HT-29 (cell line): ENCODE measurements at places on chromosomes 1 and 21.
A peak's percentile ranks its signal among the peaks of the same experiment; 100 is the strongest.

GRCh38 chr1:157776971-157777391 is at the start of gene FCRL2:
Gene FCRL2 (minus strand): TSS chr1:157777132. CDS start chr1:157777073, 59 bp downstream.
- DNase-seq, result no peak

GRCh38 chr1:163035446-163036249 is 33.5 kb upstream of the RGS4 start:
- DNase-seq, result peak; percentile 34

DNA sequence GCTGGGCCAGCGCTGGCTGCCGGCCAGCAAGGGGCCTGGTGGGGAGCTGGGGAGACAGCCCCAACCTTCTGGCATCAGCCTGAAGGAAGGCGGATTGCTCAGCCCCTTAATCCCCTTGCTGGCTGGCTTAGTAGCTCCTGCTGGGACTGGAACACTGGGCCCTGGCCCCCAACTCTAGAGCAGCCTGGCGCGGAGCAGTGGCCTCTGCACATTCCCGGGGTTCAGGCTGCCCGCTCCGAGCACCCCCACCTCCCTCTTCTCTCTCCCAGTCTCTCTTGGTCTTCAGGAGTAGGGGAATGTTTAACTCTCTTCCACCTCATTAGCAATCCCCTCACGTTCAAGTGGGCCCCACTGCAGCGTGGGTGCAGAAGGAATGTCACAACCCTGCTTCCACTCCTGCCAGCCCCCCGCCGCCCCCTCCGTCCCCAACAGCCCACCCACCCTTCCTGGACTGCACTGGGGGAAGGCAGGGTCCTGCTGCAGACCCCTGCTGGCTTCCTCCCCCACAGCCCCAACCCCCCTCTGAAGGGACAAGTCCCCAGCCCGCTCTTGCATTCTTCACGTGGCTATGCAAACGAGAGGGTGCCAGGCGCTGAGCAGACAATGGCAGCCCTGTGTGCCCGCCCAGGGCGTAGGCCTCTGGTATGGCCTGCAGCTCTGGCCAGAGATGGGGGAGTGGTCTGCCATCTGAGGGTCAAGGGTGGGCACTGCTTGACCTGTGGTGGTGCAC is 980 bp upstream of the CLDN19 start:
- DNase-seq, result no peak

DNA sequence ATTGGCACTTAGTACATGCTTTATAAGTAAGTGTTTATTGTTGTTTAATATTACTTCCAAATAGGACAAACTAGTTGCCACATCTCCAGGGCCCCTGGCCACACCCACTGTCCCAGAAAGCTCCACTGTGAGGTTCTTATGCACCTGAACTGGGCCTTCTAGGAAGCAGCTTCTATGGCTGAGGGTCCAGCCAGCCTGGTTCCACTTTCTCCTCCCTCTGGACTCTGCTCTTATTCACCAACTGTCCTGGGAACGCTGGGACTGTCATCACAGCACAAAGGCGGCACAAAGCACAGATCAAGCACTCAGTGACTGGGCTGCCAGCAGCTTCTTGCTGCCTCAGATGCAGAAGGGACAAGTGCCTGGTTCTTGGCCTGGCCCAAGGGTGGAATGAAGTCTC is 29.6 kb upstream of the ZNF648 start:
- no peak for DNase-seq

DNA sequence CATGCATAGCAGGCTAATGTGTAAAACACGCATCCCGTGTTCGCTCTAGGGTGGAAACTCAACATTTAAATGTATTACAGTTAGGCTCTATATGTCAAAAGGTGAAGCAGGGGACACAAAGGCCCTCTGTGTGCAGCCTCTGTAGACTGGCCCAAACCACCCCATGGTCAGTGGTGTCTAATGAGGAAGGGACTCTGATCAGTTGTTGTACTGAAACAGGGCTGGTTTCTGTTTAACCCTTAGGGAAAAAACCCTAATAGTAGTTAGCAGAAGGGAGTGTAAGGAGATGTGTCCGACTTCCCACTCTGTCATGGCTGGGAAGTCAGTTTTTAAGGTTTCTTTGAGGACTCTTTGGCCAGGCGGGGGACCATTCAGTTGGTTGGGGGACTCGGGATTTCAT is 21.5 kb upstream of the CD2 start:
- DNase-seq, result no peak

DNA sequence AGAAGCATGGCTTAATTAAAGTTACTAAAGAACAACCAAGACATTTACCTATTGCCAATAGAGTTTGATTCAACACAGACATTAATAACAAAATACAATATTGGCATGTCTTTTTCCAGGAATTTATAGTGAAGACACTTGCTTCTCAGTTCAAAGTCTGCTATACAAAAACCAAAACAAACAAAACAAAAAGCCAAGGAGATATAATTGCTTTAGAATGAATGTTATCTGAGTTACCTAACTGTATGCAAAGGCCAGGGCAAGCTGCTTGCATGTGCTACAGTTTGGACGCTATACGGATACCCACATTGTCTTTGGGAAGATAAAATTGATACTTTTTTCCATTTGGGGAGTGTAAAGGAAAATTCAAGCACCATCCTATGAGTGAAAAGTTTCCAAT is 13.6 kb downstream of the FMO5 start:
- DNase-seq, result no peak

GRCh38 chr1:213507472-213508223 is 456.6 kb downstream of the RPS6KC1 start:
- no peak for DNase-seq

- DNase-seq, result peak; percentile 94
Measured at GRCh38 chr1:210373628-210373877, 44.9 kb downstream of the HHAT start.

- peak; percentile 20 for DNase-seq
Measured at GRCh38 chr1:90925928-90926869, 95.6 kb downstream of the ZNF644 start.

DNA sequence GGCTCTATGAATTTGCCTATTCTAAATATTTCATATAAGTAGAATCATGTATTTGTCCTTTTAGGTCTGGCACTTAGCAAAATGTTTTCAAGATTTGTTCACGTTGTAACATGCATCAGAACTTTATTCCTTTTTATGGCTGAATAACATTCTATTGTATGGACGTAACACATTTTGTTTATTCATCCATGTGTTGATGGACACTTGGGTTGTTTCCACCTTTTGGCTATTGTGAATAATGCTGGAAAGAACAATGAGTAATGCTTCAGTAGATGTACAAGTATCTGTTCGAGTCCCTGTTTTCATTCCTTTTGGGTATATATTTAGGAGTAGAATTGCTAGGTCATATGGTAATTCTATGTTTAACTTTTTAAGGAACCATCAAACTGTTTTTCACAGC is 24.7 kb downstream of the SLC35A3 start:
- no peak for DNase-seq

DNA sequence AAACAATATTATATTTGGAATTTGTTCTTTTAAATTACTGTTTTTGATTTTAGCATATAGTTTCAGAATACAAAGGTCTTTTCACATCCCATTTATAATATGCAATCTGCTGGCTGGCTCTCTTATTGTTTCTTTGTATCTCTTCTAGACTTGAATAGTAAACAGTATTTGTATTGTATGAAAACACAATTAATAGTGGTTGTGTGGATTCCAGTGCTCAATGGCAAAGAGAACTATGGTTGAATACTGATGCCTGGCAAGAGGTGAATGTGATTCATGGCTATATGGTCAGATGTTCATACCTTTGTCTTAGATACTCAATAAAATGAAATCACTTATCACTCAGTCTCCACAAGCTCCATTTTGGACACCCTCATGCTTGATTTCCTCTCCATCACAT is 37.2 kb downstream of the OR6Y1 start:
- DNase-seq, result no peak

GRCh38 chr1:32766328-32766972 is 50.7 kb downstream of the YARS1 start:
- DNase-seq, result no peak

DNA sequence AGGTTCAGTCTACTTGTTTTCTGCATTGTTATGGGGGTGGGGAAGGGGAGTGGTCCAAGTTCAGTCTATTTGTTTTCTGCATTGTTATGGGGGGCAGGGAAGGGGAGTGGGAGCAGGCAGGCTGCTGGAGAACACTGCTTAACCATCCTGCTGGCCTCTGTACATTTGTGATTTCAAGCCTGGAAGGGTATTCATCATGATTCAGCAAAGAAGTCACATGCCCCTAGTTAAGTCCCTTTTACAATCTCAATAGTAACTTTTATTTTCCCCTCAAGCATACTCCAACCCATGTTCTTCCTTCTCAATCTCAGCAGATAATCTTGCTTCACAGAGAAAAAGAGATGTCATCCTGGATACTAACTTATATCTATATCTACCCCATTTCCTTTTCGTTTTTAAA is 7.9 kb downstream of the LYST start:
- no peak for DNase-seq

DNA sequence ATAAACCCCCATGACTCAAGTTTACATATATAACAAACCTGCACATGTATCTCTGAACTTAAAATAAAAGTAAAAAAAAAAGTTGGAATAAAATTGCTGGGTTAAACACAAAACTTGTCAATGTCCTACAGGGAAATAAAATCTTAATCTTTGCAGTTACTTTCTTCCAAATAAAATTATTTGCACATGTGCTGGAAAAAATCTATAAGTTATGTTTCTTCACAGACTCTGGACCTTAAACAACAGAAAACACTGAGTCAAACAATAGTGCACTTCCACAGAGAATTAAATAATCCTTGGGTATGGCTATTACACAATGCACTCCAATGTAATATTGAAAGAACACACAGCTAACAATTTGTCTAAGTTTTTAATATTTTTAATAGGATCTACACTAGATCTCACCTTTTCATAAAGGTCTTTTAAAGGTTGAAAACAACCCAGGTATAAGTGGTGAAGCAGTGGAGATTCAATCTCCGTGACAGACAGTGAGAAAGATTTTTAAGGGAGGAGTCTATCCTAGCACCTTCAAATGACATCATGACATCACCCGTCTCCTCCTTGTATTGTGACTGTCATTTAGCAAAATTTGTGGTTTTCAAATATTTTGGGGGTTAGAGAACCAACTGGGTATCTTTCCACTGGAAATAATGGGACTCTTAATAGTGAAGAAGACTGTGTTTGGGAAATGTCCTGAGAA is 25.2 kb upstream of the FGGY start:
- no peak for DNase-seq

GRCh38 chr1:111542187-111542586 is 38.8 kb upstream of the ADORA3 start:
- DNase-seq, result no peak

DNA sequence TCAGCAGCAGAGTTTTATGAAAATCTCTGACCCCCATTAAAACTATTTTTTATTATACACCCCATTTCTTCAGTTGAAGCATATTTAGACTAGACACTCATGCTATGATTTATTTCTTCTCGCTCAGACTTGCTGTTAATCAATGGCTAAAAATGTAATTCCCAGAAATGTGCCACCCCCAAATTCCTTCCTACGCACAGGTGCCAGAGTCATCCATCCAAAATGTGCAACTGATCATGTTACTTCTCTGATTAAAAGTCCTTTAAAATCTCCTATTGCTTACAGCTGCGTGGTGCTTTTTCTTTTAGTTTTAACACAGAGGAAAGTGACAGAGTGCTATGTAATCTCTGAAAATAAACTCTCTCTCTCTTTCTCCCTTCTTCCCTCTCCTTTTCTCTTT is 954.4 kb downstream of the NCAM2 start:
- DNase-seq, result no peak

DNA sequence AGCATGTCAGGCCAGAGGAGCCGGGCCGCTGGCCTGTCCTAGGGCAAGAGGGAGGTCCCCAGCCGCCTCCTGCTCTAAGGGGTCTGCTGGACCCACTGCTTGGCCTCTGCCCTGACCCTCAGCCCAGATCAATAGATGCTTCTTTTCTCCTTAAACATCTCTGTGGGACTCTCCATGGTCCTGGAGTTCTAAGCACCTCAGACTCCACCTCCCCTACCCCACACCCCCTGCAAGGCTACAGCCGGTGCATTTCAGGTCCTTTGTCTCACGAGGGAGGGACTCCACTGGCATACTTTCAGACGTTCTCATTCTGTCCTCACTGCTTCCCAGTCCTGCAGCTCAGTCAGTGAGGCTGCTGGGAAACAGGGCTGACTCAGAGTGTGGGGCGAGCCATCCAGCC is 11.0 kb downstream of the CNTN2 start:
- no peak for DNase-seq
